ENCODE measurements at places on chromosomes 5 and 9.

DNA sequence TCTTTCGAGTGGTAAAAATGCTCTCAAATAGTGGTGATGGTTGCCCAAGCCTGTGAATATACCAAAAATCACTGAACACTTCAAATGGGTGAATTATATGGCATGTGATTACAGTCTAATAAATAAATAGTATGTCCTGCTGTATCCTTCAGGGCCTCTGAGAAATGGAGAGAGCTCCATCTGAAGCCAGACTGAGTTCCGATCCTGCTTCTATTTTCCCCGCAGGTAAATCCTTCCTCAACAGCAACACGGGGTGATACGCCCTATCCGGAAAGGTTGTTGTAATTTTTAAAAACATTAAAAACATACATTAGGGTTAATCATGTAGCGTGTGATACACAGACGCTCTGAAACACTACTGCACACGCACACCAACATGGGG is 695 bp upstream of the SNAPC3 start:
- DNase-seq, result no peak

DNA sequence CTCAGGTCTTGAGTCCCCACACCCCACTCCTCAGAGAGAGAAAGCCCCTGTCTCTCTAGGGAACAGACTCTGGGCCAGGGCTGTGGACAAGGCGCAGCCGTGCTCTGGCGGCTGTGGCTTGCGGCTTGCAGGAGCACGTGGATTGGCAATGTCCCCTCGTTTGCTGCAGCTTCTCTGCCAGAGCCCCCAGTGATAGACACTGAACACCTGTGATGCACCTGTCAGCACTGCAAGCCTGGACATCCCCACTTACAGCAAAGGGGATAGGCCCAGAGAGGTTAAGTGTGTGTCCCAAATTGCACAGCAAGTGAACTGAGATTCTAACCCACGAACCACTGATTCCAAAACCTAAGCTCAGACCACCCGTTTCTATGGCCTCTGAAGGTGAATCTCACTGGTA is 7.0 kb downstream of the GFI1B start:
- no peak for DNase-seq

DNA sequence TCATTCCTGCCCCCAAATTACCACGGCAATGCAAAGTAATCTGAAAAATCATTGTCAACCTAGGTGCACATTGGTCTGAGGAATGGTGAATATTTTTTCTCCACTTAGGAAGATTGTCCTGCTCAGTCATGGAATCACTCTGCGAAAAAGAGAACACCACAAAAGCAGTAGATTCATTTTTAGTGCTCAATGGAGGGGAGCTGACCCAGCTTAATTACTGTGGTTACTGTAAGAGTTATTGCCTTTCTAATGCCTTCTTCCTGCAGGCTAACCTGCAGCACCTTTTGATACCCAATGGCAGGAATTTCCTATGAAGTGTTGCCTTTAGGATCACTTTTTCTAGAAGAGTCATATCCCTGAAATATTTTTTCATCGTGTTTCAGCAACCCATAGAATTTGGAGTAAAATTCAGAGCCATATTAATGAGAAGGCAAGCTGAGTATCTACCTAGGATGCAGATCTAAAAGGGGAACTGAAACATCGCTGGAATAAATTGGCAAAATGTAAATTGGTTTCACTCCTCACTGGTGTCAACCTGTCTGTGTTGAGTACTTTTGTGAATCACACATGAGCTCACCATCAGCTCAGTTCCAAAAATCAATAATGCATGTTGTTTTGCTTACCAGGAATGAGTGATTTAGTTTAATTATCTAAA is 464.5 kb downstream of the CSNK1G3 start:
- no peak for DNase-seq

DNA sequence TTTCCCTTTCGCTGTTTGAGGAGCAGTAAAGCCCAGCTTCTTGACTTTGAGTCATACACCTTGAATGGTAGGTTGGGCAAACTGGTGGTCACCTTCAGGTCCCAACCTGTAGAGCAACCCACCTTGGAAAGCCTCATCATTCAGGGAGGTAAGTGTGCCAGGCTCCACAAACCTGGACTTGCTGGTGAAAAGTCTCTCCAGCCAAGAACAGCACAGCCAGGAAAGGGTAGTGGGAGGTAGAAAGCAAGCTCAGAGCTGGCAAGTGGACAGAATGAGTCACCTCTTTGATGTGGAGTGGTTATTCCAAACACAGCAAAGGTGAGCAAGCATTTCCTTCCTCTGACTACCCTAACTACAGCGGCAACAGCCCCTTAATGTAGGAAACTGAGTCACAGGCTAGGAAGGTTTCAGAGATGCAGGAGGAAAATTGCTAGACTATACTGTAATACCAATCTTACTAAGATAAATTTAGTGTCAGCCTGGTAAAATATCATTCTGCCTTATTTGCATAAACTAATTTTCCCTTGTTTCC is 117.5 kb upstream of the MTAP start:
- no peak for DNase-seq

DNA sequence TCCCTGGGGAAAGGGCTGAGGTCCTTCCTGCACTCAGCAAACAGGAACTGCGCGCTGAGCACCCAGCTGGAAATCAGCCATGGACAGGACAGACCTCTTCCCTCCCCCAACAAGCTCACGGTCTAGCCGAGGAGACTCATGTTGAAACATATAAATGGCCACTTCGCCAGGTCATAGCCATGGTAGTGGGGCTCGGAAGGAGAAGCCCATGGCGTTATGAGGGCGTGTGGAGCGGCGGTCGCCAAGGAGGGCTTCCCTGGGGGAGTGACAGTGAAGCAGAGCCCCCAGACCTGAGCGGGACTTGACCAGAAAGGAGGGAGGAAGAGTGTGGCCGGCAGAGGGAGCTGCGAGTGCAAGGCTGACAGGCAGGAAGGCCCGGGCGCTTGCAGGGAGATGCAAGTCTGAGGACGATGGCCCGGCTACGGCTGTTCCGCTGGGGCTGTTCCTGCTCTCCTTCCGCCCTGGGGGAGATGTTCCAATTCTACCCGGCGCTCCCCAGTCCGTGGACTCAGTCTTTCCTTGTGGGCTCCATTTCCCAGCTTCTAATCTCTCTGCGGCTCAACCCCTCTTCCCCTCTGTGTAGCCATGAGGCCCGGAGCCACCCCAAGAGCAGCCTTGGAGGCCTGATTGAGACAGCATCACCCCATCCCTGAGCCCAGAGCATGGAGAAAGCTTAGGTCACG is 43.9 kb upstream of the PRRC2B start:
- DNase-seq, result peak; percentile 80

GRCh38 chr9:100465761-100466160 is 7.2 kb upstream of the TMEFF1 start:
- DNase-seq, result no peak

DNA sequence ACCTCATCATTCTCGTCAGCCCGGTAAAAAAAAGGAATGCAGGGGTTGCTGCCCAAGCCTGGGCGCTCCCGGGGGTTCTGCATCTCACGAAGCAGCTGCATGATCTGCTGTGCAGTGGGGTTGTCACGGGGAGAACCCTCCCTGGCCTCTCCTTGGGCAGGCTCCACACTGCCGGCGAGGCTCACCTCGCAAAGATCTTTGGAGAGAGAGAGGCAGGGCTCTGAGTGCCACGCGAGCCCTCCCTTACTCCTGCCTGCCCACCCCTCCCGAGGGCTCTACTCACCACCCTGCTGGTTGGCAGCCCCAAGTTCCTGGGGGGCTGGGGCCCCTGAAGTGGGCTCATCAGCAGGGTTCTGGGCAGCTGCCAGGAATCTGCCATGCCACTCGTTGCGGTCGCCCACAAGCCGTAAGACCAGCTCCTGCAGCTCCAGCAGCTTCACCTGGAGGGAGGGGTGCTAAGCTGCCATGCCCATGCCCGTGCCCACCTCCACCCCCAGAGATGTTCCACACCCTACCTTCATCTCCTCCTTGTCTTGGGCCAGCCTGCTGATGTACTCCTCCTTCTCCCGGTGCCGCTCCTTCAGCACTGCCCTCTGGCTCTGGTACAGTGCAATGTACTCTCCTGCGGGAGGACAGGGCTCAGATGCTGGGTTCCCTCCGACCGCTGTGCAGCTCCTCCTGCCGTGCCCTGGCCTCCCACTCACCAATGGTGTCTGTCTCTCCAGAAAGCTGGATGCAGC is 18.6 kb downstream of the GOLGA2 start:
- DNase-seq, result no peak

DNA sequence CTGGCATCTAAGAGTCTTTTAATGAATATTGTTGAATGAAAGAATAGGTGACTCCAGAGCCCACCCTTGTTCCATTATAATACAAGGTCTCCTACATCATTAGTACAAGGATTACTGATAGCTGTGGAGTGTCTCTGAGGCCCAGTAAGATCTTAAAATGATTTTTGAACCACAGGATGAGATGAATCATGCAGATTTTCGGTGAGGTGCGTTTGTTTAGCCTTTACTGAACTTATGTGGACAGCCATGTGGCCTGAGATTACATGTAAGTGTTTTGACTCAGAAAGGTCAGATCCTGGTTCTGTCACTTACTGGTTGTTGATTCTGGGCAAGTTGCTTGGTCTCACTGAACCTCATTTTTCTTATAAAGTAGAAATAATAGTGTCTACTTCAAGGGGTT is 21.6 kb downstream of the NFX1 start:
- DNase-seq, result no peak
